ENCODE measurements at places on chromosomes 6 and 20.

DNA sequence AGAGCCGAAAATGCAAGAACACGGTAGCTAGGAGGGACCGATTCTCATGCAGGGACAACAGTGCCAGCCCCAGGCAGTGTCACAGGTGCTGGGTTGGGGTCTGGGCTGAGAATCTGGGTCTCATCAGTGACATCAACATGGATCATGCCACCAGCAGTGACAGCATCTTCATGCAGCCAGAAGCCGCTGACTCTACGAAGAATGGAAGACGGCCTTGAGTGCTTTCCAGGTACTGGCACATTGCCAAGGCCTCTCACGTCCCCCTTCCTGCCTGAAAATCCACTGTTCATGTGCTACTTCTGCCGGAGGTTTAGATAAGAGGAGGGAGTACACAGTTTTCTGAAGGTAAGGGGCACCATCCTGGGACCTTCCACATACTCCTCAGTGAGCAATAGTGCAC, 141.1 kb upstream of the FOXQ1 start:
- no peak for DNase-seq

DNA sequence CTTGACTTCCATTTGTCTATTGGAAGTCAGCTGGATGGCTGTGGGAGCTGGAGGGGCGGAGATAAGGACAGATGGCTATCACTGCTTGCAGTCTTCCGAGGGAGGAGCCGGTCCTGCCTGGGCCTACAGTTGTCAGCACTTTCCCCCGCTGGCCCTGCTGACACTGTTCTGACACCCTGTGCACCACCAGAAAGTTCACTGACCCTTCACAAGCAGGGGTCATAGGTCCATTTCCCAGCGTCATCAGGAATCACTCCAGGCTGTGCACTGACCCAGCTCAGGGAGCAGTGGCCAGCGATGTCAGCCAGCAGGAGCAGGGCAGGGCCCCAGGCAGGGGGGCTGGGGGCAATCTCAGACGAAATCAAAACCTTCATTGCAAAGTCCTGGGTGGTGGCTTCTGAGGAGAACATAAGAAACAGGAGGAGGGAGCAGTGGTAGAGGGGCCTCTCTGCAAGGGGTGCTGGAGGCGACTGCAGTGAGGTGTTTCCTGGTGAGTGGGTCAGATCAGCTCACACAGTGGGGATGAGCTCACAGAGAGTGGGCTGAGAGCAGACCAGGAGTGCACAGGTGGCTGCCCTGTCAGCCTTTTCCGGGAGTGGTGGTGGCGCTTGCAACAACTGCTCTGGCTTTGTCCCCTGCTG, 26.5 kb upstream of the PLEKHG1 start:
- DNase-seq: no peak

DNA sequence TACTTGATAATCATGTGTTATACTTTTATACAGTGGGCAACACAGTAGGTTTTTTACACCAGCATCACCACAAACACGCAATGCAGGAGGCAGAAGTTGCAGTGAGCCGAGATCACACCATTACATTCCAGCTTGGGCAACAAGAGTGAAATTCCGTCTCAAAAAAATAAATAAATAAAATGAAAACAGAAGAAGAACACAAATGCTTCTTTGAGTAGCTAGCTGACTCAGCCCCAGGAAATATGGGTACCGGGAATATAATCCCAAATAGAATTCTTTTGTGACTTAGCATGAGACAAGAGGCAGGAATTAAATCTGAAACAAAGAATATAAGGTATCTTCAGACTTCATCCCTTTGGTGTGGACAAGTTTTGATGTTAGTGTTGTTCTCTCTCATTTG, 164.2 kb upstream of the ATXN1 start:
- DNase-seq: no peak

GRCh38 chr6:52704060-52704459, 33.1 kb downstream of the TMEM14A start:
- no peak for DNase-seq

DNA sequence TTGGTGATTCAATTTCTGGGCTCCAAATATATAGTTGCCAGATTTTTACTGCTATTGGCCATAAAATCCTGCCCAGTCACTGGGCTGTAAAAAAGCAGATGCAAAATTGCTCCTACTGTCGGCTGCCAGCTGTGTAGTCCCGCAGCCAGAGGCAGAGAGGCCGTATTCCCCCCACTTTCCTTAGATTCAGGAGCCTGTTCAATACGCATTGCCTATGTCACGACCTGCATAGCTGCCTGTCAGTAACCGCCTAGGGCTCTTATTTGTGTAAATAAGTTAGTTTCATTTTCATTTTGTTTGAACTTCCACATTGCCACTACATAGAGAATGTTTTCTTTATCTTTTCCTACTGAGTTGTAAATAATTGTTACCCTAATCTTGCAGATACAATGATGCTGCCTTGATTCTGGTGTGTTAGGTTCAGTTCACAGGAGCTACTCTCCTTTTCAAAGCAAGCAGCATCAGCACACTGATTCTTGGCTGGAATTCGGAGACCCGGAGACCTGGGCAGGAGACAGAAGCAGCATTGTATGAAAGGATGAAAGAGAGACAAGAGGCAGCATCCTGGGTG, 46.0 kb upstream of the UST start:
- DNase-seq: peak; percentile 36

- DNase-seq: no peak
Measured at GRCh38 chr6:144737998-144738397, 452.9 kb downstream of the UTRN start.

All from activated CD4-positive, alpha-beta T cell treated with anti-CD3 and anti-CD28 coated beads, Interleukin-10, Interleukin-2, amounts not matched to agents 100 ng/mL and 50 ng/mL, durations not matched to agents 16 hours and 8 hours (primary cell).